ENCODE measurements at places on chromosomes 16 and 17.

- no peak for DNase-seq
Observed at GRCh38 chr17:322006-322780, 30.4 kb downstream of the RPH3AL start.

- DNase-seq: no peak
Observed at GRCh38 chr17:6510321-6510977, 45.9 kb downstream of the PITPNM3 start.

GRCh38 chr17:29255926-29256522 lies 9.4 kb downstream of the CRYBA1 start:
- DNase-seq: no peak

GRCh38 chr16:4846503-4846900 lies 586 bp downstream of the GLYR1 start:
- DNase-seq: no peak

- DNase-seq: peak; percentile 62
Observed at GRCh38 chr16:3094289-3095027, 4.6 kb downstream of the ZSCAN10 start.

DNA sequence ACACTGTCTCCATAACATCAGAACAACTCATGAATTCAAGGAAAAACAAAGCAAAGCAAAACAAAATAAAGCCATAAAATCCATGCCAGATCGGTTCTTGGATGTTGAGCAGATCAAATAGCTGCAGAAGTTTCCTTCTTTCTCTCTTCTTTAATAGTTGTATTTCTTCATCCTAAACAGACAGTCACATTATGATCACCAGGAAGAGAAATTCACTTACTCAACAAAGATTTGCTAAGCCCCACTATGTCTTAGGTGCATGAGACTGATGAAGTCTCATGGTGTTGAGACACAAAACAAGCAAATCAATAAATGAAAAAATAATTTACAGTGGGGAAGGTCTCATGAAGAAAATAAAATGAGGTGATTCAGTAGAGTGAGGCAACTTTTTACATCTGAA lies 72.8 kb downstream of the WIPI1 start:
- no peak for DNase-seq

All from germinal center (tissue), 1 donor.